Bronchus fibroblast of lung (primary cell): ENCODE measurements at places on chromosomes 11 and 22. TPM values are rescaled to one million over a fixed set of nuclear protein-coding genes. Genes with fewer than 3 reads are reported as not detected.

The SLC5A1 gene
- not detected in 2 replicates for total RNA-seq

The C11orf16 gene
- total RNA-seq: not detected in 2 replicates

The TRIM6 gene
- 3.7 TPM in 2 replicates for total RNA-seq

The CRYAB gene
- 13.4 and 20.0 TPM in 2 replicates for total RNA-seq

The CCDC73 gene
- not detected in 2 replicates for total RNA-seq

The MMP12 gene
- not detected in 2 replicates for total RNA-seq

The EHD1 gene
- 71.1 and 79.8 TPM in 2 replicates for total RNA-seq

The DCHS1 gene
- total RNA-seq: 4.2 and 4.3 TPM in 2 replicates

The FOSL1 gene
- total RNA-seq: 108 and 111 TPM in 2 replicates

The MRGPRX3 gene
- not detected in 2 replicates for total RNA-seq

The DTX4 gene
- 0.59 and 0.84 TPM in 2 replicates for total RNA-seq

The ZFP91 gene
- total RNA-seq: 24.2 and 30.3 TPM in 2 replicates

The TTC12 gene
- 5.8 and 6.2 TPM in 2 replicates for total RNA-seq

The MMP8 gene
- total RNA-seq: not detected in 2 replicates

The DUSP8 gene
- total RNA-seq: 0.50 and 0.74 TPM in 2 replicates

The LIF gene
- 2.4 and 2.9 TPM in 2 replicates for total RNA-seq

The UBE4A gene
- total RNA-seq: 31.7 and 33.5 TPM in 2 replicates

The PKDREJ gene
- total RNA-seq: under 0.01 TPM in 1 of 2 replicates, not detected in the other

The CDCA5 gene
- total RNA-seq: 25.9 and 26.2 TPM in 2 replicates

The MTNR1B gene
- total RNA-seq: not detected in 2 replicates

The LIPT2 gene
- 3.0 and 4.0 TPM in 2 replicates for total RNA-seq

The MMP27 gene
- not detected in 2 replicates for total RNA-seq
